ENCODE measurements at places on chromosomes 5 and 9. TPM values are rescaled to one million over a fixed set of nuclear protein-coding genes. Genes with fewer than 3 reads are reported as not detected.

The WDR38 gene
- not detected for total RNA-seq

DNA sequence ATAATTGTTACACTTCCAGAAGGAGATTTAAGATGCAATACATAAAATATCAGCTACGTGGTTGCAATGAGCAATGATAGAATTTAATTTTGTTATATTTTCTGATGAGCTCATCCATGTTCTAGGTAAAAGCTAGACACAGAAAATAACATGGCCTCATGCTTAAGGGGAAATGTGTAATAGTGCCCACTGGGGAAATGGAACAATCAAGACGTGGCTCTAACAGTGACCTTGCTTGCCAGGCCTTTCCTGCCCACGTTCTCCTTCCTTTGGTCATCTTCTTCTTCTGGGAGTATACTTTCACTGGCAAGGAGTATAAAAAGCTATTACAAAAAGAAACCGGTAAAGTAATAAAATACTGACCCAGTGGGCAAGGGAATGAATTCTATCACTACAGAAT is 116.2 kb upstream of the TMEM161B start:
- DNase-seq: no peak

The GARIN3 gene
- total RNA-seq: not detected

DNA sequence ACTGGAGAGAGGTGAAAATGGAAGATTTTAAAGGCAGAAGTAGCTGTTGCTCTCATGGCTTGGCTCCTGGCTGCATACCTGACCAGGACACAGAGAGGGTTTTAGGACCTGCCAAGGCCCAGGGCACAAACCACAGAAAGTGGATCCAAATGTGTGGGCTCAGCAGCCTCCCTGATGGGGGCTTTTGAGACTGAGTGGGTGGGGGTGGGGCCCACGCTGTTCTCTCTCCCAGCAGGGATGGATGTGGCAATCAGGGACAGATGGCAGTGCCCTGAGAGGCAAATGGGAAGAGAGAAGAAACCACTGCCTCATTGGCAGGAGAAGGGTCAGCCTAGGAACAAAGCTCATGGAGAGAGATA is 34.9 kb upstream of the TIFAB start:
- DNase-seq: no peak

DNA sequence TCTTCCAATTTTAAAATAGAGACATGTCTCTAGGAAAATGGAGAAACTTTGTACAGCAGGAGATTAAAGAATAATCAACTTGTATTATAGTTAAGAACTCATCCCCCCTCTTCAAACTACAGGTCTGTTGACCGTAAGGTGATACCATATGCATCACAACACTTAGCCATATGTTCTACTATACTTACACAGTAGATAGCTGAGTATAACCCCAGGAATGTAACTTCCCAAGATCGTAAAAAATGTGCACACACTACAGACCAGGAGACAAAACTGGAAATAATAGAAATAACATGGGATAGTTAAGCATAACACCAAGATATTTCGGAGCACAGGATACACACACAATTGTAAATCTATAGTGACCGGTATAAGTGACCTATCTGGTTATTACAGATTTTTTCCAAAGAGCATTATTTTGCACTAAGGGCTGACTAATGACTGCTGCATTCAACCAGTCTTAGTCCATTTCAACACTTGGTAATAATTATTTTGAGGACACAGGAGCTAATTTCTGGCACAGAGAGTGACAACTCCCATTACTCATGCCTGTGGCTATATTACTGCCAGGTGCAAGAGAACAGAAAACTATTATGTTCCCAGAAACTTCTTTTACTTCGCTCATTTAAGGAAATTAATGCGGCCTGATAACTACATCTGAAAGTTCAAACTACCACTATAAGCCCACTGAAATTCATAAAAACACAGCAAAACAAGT is 15.4 kb upstream of the ZNF622 start:
- no peak for DNase-seq

- peak; percentile 96 for DNase-seq
Measured at GRCh38 chr9:76255781-76256455, 138.3 kb downstream of the RFK start.

- DNase-seq: no peak
Measured at GRCh38 chr5:28967848-28968247, 1929.5 kb upstream of the CDH9 start.

DNA sequence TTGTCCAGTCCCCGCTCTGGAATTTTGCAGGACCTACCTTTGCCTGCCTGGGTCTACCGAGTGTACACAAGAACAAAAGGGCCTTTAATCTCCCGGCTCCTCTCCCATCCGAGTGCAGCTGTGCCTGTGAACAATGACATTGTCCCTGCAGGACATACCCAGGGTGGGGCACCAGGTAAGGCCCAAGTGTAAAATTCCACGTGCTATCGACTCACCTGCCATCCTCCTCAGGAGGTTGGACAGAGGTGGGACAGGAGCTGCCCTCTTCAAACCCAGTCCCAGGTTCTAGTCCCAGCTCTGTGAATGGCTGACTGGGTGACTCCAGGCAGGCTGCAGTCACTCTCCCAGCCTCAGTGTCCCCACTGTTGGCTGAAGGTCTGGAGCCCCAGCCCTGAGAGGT is 159.6 kb upstream of the ALDH1B1 start:
- DNase-seq: no peak

DNA sequence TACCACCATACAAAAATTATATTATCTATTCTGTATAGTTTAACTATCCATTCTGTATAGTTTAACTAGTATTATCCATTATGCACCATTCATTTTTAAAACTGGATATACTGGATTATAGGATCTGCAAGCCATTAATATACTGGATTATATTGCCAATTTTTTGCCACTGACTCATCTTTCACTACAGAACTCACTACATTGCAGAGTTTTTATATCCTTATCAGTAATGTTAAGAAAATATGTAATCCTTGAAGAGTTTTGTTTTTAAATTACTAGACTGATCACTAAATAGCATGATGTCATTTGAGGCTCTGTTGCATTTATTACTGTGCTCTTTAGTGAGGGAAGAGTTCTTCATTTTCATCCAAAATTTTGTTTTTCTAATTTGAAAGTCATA is 109.8 kb upstream of the SNX2 start:
- no peak for DNase-seq

GRCh38 chr5:123810746-123811340 is 298.9 kb downstream of the CSNK1G3 start:
- no peak for DNase-seq

GRCh38 chr5:115738830-115739229 is 77.6 kb downstream of the CDO1 start:
- DNase-seq: no peak

DNA sequence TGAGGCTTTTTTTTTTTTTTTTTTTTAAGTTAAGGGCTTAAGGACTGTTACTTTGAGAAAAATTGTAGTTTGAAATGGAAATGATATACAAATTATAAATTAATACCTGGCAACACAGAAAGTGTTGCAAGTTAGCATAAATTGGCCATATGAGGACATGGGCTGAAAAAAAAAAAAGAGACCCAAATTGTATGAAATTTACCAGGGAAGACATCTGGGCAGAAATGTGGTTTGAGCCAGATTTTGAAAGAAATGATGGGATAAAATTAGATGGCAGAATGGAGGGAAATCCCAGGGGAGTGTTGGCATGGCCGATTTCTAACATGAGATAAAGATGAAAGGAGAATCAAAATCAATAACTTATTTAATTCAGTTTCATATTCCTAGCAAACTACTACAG is 472.1 kb downstream of the CTNND2 start:
- no peak for DNase-seq

- no peak for DNase-seq
Measured at GRCh38 chr5:139775872-139776271, 19.7 kb upstream of the PSD2 start.

DNA sequence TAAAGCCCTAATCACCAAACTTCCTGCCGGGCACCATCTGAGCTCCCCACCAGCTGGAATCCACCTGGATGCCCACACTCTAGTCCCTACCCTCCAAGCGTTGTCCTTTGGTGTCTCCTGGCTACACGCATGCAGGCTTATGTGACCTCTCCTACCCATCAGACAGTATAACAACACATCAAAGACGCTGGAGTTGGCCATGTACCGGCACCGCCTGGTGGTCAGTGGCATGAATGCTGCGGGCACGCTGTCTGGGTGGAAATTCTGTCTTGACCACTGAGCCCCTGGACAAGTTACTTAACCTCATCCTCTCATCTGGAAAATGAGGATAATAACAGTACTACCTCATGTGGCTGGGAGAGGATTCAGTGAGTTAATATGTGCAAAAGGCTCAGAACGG is 23.4 kb upstream of the CORO2A start:
- DNase-seq: no peak

The TICAM2 gene
- 1.7 TPM for total RNA-seq

The CSF1R gene
- total RNA-seq: 24.9 TPM

The SLC25A2 gene
- total RNA-seq: not detected

DNA sequence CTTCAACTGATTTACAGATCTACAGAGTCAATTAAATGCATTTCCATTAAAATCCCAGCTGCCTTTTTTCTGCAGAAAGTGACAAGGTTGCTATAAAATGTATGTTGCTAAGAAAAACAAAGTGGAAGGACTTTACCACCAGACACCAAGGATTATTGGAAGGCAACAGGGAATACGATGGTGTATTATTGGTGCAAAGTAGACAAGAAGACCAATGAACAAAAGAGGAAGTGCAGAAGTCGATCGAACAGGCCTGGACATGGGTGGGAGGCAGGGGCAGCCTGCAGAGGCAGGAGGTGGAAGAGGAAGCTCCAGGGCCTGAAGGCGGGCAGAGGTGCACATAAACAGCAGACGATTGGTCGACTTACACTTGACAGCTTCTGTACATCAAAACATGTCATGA is 10.6 kb upstream of the SLC6A19 start:
- DNase-seq: no peak

The TOR2A gene
- 6.9 TPM for total RNA-seq

GRCh38 chr5:32202394-32202793 is 28.3 kb upstream of the GOLPH3 start:
- no peak for DNase-seq

DNA sequence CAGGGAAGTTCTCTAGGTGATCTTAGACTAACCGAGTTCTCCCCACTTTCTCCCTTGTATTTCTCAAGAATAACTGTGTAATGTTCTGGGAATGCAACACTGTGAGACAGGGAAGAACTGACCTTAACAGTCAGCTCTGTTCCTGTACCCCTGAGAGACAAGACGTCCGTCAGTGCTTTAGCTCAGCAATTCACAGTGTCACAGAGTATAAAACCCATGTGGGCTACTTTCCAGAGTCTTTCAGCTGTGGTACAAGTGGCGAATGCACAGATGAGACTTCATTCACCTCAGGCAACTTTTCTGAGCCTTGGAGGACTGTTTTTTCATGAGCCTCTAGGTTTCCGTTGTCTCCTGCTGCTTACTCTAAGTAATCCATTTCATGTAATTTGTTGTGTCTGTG is 458.8 kb downstream of the SPATA31D1 start:
- DNase-seq: no peak

DNA sequence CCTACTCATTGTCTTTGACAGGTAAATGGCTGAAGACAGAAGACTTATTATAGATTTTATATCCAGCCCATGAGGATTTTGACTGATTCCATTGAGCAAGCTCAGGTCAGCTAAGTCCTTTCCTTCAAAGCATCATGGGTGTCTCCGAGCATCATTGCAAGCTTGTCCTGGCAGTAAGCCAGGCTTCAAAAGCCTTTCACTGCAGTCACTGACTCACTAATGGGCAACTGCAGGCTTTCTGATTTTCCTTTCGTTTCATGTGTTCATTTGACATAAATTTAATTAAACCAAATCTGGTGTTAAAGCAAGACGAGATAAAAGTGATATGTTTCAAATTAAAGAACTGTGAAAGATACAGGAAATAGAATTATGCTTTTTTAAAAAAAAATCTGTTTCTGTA is 426.2 kb downstream of the ANXA1 start:
- no peak for DNase-seq

DNA sequence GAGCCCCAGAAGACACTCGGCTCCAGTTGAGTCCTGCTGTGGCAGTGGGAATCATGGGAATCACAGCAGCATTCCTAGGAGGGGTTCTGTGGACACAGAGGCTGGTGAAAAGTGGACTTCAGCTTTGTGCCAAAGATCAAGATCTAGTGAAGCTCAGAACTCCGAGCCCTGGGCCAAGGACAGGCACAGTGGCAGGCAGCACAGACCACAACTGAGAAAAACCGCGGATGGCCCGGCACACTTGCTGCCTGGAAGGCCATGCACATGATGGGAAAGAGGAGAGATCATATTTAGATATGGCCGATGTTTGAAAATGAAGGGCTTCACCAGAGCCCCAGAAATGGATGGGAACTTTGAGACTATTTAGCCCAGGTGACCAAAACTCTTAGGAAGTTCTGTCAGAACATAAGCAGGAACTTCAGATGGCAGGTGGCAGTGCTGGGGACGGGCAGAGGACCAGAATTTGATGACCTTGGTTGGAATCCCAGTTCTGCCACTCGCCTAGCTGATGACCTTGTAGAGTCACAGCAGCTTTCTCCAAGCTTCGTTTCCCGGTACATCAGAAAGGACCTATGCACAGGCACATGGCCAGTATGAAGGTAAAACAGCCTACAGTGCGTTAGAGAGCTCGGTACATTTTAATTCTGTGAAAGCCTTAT is 18.0 kb downstream of the BARHL1 start:
- DNase-seq: no peak

DNA sequence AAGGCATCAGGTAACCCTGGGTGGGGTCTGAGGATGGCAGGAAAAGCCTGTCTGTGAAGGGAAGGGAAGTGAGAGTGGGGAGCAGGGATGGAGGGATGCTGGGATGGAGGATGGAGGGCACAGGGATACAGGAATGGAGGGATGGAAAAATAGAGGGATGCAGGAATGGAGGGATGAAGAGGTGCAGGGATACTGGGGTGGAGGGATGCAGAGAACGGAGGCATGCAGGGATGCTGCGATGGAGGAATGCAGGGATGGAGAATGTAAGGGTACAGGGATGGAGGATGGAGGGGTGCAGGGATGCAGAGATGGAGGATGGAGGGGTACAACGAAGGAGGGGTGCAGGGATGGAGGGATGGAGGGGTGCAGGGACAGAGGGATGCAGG is 9.1 kb downstream of the PTGES2 start:
- DNase-seq: no peak

DNA sequence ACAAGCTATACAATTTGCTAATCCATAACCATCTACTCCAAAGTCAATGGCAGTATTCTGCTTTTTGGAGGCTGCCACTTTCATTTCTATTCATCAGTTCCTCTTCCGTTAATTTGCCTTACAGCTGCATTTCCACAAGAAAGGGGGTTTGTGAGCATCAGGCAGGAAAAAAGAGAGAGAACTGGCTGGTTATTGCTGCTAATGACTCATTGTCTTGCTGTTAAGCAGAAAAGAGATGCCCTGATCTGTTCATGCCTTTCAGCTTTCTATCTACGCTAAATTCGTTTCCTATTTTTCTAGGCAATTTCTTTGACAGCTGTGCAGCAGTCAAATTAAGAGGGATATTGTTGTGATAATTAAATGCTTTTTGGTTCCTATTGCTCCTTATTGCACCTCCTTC is 65.9 kb upstream of the GNAQ start:
- no peak for DNase-seq

DNA sequence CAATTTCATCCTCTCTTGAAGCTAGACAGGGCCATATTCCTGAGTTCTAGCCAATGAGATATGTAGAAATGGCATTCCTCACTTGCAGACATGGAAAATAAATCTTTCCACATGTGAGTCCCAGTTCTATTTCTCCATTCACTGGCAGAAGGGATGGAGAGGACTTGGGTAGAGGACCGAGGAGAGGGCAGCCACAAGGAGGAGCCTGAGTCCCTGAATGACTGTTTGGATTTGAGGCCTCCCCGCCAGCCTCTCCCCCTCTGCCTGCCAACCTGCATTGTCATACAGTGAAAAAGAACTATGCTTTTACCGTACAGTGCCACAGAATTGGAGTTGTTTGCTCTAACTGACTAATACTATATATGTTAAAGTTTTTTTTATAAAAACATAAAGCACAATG is 583.0 kb upstream of the WWC1 start:
- DNase-seq: no peak

The OLFM1 gene
- total RNA-seq: 37.3 TPM

Data from esophagus muscularis mucosa (tissue), 4 donors.